ENCODE measurements at places on chromosomes 4 and X.

DNA sequence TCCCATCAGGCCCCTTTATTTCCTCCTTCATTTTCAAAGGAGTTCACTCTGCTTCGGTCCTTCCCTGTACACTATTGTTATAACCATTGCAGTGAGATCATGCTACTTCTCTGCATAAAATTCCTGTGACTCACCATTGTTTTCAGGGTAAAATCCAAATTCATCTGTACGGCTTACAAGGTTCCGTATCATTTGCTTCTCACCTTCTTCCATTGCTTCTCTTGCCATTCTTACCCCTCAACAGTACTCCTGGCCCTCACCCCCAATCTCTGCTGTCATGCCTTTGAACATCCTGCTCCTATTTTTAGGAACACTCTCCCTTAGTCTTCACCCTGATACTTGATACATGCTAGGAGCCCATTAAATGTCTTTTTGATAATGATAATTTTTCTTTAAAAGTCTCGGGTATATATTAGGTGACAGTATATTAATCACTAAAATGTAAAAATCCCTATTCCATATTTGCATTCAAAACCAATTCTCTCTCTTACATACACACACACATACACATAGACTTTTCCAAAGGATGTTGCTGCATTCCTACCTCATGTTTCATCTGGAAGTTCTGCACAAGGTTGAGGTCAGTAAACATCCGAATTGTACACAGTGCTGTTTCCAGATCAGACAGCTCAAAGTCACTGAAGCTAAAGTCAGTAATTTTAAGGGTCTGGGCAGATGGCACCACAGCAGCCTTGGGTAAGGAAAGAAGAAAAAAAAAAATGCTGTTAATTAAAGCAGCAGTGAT, 103.4 kb downstream of the PDE5A start:
- no peak overlapping the region for H3K27ac ChIP-seq
- DNase-seq = no peak
- H3K27me3 ChIP-seq = no peaks in the 10 kb centered on the region
- no peak overlapping the region for H3K4me3 ChIP-seq
- H3K36me3 ChIP-seq = peaks cover 17% of the 10 kb centered on the region

GRCh38 chrX:11968991-11969390, 169.3 kb upstream of the FRMPD4 start:
- no peak for DNase-seq

DNA sequence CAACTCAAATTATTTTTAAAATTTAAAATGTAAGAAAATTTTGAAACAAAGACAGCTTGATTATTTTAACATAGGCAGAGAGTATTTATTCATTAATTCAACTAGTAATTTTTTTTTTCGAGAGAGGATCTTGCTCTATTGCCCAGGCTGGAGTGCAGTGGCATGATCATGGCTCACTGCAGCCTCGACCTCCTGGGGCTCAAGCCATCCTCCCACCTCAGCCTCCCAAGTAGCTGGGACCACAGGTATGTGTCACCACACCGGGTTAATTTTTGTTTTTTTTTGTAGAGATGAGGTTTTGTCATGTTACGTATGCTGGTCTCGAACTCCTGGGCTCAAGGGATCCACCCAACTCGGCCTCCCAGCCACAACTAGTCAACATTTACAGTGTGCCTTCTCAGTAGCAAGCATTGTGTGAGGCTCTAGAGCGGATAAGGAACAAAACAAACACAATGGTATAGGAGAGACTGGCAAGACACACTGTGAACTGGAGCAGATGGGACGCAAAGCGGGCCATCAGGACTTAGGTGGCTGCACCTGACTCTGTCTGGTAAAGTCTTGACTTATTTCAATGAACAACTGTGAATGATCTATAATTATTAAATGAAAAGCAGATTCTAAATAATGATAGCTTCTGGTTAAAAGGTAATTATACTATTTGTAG, 21.6 kb downstream of the SETD7 start:
- no peak overlapping the region for H3K4me3 ChIP-seq
- DNase-seq = no peak
- no peaks in the 10 kb centered on the region for H3K27me3 ChIP-seq

DNA sequence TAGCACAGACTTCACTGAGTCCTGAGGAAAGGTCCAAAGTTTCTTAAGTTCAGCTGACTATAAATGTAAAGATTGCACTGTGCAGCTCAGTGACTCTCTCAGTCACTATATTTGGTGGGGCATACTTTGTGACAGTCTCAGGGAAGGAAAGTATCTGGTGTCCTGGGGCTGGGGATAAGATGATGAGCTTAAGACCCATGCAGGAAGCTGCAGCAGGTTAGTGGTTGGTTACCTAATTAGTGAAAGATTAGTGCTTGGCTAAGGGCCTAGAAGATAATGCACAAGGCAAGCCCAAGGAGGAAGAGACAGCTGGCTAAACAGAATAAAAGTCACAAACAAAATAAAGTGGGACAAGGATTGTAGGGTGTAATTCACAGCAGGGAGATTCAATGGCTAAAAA, 25.4 kb upstream of the SLITRK4 start:
- no peaks in the 10 kb centered on the region for H3K27me3 ChIP-seq
- H3K27ac ChIP-seq = no peak overlapping the region
- DNase-seq = no peak
- no peaks in the 10 kb centered on the region for H3K4me1 ChIP-seq
- H3K4me3 ChIP-seq = no peak overlapping the region

GRCh38 chr4:10180927-10181744, 64.5 kb upstream of the WDR1 start:
- DNase-seq = peak; percentile 46
- H3K4me1 ChIP-seq = peaks cover 47% of the 10 kb centered on the region
- H3K27me3 ChIP-seq = peaks cover 7% of the 10 kb centered on the region
- no peak overlapping the region for H3K4me3 ChIP-seq
- H3K27ac ChIP-seq = peak overlapping the region; percentile 87

GRCh38 chrX:17616936-17617335, 120.4 kb upstream of the SCML1 start:
- no peak for DNase-seq
- peaks cover 16% of the 10 kb centered on the region for H3K4me1 ChIP-seq

DNA sequence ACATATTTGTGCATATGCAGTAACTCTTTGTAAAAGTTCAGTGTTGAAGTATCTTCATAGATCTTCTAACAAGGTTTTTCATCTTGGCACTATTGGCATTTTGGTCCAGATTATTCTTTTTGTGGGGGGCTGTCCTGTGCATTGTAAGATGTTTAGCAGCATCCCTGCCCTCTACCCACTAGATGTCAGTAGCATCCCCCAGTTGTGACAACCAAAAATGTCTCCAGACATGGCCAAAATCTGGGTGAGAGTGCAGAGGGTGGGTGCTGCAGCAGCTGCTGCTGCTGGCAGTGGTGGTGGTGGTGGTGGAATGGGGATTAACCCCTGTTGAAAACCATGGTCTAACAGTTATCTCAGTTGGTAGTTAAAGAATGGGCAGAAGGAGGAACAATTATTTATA, 370.0 kb downstream of the GPAT3 start:
- no peaks in the 10 kb centered on the region for H3K36me3 ChIP-seq
- no peaks in the 10 kb centered on the region for H3K4me1 ChIP-seq
- DNase-seq = no peak
- no peak overlapping the region for H3K4me3 ChIP-seq
- H3K27me3 ChIP-seq = no peaks in the 10 kb centered on the region

GRCh38 chr4:141132709-141133145, 542 bp downstream of the RNF150 start:
- peak; percentile 21 for DNase-seq
- H3K27ac ChIP-seq = no peak overlapping the region
- no peak overlapping the region for H3K4me3 ChIP-seq
- H3K27me3 ChIP-seq = peaks cover 62% of the 10 kb centered on the region
- H3K4me1 ChIP-seq = peaks cover 12% of the 10 kb centered on the region
- H3K36me3 ChIP-seq = no peaks in the 10 kb centered on the region

DNA sequence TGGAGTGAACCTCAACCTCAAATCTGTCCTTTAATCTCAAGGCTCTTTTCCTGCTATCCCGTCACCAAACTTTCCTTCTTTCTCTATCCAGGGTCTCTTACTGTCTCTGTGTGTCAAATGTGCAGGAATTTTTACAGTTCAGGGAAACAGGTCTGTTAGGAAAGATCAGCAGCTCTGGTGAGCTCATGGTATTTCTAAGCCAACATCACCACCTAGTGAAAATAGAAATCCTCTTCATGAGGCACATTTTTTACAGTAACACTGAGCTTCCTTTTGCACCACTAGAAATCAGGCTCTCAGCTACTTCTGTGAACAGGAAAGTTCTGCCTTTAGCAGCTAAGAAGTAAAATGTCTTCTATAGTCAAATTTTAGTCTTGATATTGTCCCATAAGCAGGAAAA, 39.6 kb downstream of the NUDT11 start:
- no peak overlapping the region for H3K27ac ChIP-seq
- H3K4me1 ChIP-seq = no peaks in the 10 kb centered on the region
- no peak for DNase-seq
- no peak overlapping the region for H3K4me3 ChIP-seq

DNA sequence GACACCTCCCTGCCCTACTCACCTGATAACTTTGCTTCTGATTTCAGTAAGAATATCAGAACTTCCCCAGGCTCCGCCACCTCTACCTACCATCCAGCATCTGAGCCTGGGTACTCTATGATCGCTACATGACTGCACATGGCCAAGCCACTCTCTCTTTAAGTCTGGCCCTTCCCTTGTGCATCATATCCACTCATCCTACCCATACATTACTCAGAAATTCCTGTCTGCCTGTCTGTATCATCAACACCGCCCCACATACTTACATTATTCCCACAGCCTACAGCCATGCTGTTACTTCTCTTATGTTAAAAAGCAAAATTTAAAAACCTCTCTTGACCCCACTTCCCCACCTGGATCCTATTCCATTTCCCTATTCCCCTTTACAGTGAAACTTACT, 84.7 kb downstream of the SCD5 start:
- peaks cover 26% of the 10 kb centered on the region for H3K27me3 ChIP-seq
- H3K36me3 ChIP-seq = no peaks in the 10 kb centered on the region
- no peak for DNase-seq
- no peak overlapping the region for H3K27ac ChIP-seq

- no peak overlapping the region for H3K27ac ChIP-seq
- no peak overlapping the region for H3K4me3 ChIP-seq
- H3K36me3 ChIP-seq = peaks cover 16% of the 10 kb centered on the region
- H3K4me1 ChIP-seq = peaks cover 40% of the 10 kb centered on the region
- no peaks in the 10 kb centered on the region for H3K27me3 ChIP-seq
- DNase-seq = peak; percentile 48
Measured at GRCh38 chr4:75696071-75696470, 22.9 kb upstream of the G3BP2 start.

DNA sequence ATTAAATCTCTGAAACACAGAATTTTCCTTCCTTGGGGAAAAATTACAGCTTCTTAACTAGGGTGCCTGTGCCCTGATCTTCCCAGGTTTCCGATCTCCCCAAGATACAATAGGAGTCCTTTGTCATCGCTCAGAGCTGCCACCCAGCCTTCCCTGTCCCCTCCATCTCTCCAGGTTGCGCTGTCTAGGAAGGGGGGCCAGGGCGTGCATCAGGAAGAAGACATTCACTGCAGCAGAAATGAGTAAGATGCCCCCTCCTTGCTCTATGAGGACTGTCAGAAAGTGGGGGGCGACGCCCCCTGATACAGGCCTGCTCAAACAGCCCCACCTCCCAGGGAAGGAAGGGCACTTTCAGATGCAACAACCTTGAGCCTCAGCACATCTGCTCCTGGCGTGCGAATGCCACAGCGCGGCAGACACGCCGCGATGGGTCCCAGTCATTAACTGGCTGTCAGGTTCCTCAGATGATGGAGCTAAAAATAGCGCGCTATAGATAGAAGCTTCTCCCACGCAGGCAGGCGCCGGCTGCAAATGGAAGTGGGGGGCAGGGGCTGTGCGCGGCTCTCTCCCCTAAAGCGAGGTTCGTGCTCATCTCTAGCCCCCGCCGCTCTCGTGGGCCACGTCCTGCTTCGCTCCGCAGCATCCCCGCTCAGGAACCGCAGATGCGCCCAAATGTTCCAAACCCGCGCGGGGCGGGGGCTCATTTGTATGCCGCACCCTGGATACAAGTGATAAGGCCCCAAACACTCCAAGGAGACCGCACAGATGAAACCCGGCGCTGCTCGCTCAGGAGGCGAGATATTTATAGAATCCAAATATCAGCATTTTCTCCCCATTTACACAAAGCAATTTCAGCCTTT, 57.6 kb upstream of the LGI2 start:
- H3K4me3 ChIP-seq = no peak overlapping the region
- H3K27ac ChIP-seq = no peak overlapping the region
- peaks cover 6% of the 10 kb centered on the region for H3K4me1 ChIP-seq
- H3K27me3 ChIP-seq = peaks cover 56% of the 10 kb centered on the region
- DNase-seq = no peak

DNA sequence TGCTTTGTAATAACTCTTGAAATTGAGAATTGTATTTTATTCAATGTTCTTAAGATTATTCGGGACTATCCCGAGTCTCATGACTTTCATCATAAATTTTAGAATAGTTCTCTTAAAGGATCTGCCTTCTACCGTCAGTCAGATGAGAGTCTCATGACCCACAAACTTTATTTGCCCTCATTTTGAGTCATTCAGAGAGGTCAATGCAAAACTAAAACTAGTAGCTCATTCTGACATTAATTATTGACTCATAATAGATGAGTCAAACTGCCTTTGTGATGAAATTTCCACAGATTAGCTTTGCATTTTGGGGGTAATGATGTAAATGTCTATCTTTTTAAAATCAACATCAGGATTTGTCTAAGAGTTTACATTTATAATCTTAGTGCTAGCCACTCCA, 1527.3 kb downstream of the TECRL start:
- no peak overlapping the region for H3K4me3 ChIP-seq
- H3K27ac ChIP-seq = no peak overlapping the region
- H3K27me3 ChIP-seq = no peaks in the 10 kb centered on the region
- no peaks in the 10 kb centered on the region for H3K36me3 ChIP-seq
- no peaks in the 10 kb centered on the region for H3K4me1 ChIP-seq

GRCh38 chrX:54357414-54358377, at the start of gene WNK3:
TSS of gene WNK3 (minus strand) at chrX:54358046.
- H3K4me3 ChIP-seq = peak within 1 kb of the TSS; percentile 75
- H3K27me3 ChIP-seq = peaks cover 58% of the 10 kb centered on the region
- no peak within 1 kb of the TSS for H3K27ac ChIP-seq
- H3K4me1 ChIP-seq = peaks cover 25% of the 10 kb centered on the region
- peak; percentile 52 for DNase-seq
- no peaks in the 10 kb centered on the region for H3K36me3 ChIP-seq

DNA sequence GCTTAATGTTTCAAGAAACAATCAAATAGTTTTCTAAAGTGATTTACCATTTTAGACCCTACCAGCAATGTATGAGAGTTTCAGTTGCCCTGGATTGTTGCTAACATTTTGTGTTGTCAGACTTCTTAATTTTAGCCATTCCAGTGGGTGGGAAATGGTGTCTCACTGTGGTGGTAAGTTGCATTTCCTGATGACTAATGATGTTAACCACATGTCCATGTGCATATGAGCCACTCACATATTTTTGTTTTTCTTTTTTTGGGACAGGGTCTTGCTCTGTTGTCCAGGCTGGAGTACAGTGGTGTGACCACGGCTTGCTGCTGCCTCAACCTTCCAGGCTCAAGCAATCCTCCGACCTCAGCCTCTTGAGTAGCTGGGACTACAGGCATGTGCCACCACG, 48.3 kb downstream of the MED28 start:
- no peak overlapping the region for H3K4me3 ChIP-seq
- peaks cover 15% of the 10 kb centered on the region for H3K27me3 ChIP-seq
- DNase-seq = no peak

- no peaks in the 10 kb centered on the region for H3K27me3 ChIP-seq
- DNase-seq = no peak
- H3K4me3 ChIP-seq = no peak overlapping the region
- H3K4me1 ChIP-seq = no peaks in the 10 kb centered on the region
Measured at GRCh38 chrX:148416931-148417330, 83.5 kb upstream of the AFF2 start.

Data from activated naive CD4-positive, alpha-beta T cell treated with anti-CD3 and anti-CD28 coated beads, Interleukin-2, amount 10 ng/mL, durations not matched to agents 7 days and 5 days (primary cell).